ENCODE measurements at places on chromosomes 3 and 15.

DNA sequence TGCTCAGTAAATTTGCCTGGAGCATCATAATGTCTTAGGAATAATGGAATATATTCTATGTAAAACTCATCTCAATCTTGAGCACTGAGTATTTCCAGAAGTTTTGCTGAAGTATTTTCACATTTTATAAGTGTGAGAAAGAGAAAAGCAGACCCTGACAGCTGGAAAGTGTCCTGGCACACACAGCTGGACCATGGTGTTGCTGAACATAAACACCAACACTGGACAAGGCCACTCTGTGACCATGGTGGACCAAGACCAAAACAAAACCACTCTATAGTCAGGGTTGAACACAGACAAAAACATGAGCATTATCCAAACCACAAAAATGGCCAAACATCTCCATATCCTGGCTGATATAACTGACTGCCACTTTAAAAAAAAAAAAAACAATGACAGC is 15.1 kb upstream of the SGO1 start:
- no peak for DNase-seq

GRCh38 chr3:18295171-18295920 is 129.8 kb downstream of the SATB1 start:
- no peak for DNase-seq

GRCh38 chr3:42815826-42816225 is 6.6 kb downstream of the ACKR2 start:
- DNase-seq: no peak

DNA sequence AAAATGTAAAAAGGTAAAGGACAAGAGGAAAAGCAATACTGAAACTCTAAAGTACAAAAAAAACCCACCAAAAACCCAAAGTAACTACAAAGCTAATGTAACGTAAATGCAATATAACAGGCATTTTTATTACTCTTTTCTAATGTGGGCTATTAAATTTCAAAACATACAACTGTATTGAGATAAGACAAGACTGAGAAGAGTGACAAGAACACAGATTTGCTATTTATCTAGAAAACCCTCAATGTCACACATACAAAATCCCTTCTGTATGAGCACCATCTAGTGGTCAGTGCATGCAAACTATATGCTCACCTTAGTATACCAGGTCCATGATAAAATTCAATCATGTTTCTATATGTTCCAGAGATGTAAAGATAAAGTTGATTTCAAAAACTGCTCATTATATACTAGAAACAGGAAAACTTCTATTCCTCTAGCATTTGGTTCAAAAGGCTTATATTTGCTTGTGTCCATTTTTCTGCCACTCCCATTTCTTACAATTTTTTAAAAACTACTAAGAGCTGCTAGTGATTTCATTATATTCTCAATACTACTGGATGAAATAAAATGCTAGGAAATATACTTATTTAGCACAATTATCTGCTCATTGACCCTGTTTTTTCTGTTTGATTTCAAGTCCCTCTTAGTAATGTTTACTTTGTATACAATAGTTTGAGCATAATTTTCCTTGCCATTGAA is 111.4 kb downstream of the DLG1 start:
- DNase-seq: peak; percentile 77

All from suppressor macrophage (primary cell).